ENCODE measurements at places on chromosomes 2 and 18. TPM values are rescaled to one million over a fixed set of nuclear protein-coding genes. Genes with fewer than 3 reads are reported as not detected.

CD207 gene
- total RNA-seq = not detected

- no peak for DNase-seq
Observed at GRCh38 chr18:11290786-11291185, 141.4 kb upstream of the PIEZO2 start.

DNA sequence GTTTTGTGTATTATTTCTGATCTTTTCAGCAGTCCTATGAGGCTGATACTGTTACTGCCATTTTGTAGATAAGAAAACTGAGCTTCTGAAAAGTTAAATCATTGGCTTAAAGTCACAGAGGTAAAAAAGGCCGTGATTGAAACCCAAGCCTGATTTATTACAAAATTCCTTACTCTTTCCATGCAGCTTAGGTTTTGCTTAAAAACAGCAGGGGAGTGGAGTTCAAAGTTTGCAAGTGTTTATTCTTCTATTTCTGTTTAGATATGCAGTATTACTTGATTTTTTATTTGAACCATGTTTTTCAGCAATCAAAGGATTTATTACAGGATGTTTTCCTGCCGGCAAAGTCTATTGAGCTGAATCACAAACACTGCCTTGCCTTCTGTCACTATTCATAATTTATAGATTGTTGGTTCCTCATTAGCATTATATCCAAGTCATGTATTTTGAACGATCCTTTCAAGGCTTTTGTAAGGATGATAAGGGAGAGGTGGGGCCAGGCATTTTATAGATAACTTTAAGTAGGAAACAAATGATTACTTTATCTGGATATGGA lies 31.9 kb upstream of the MSTN start:
- DNase-seq = no peak

DNA sequence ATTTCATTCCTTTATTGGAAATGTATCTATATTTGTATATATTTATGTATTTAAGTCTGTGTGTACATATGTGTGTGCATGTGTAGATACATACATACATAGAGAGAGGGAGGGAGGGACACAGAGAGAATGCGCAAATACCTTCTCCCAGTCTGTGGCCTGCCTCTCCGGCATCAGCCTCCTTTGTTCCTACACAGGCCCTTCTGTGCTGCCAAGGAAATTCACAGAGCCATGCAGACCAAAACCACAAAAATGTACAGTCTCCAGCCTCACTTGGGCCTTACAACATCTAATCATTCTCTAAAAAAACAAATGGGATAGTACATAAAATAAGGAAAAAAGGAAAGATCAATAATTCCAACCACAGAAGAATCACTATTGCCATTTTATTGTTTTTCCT lies 8.8 kb upstream of the CRACDL start:
- DNase-seq = no peak

DNA sequence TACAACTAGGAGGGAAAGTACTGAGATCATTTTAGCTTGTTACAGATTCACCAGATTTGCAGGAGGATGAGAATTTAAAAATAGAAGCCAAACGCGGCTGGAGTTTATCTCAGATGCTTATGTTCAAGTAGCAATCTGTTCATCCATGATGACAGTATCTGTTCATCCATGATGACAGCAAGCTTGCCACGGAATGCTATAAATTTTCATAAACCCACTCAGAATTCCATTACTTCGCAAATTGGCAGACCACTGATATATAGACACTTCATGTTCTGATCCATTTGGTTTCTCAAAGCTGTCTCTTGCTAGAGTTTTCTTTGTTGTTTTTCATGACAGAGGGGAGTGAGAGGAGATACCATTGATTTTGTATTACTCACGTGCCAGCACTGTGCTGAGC lies 84.2 kb downstream of the GAREM1 start:
- DNase-seq = no peak

DNA sequence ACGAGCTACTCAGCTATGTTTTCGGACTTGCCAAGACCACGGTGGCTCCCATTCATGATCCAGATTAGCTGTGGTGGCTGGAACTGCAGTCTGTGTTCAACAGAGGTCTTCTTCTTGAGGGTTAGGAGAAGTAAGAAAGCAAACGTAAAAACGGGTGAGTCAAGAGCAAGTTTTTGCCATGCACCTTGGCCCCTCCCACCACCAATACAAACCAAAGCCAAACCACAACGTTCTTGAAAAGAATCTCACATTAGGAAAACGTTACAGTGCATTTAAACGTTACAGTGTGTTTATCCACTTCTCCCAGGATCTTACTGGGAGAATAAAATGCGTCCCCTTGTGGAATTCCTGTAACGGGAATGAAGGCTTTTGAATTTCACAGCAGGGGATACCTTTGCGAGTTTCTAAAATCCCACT lies 725 bp downstream of the FBXO48 start:
- DNase-seq = peak; percentile 70

DNA sequence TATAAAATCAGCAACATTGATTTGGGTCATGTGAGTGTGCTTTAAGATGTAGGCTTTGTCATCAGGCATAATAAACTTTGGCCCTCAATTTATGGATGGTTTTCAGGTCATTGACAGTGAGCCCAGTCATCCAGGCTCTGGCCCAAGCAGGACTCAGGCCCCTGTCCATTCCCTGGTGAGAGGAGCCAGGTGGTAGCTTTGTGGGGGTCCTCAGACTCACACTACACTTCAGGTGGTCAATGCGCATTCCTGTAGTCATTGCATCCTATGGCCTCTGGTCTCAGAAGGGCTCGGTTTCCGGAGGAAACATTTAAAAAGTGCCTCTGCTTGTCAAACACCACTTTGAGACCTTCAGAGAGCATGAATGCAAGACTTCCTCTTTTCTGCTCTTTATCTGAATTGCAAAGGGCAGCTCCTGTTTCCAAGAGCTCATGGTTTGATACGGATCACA lies 20.2 kb downstream of the LGALSL start:
- peak; percentile 54 for DNase-seq

DNA sequence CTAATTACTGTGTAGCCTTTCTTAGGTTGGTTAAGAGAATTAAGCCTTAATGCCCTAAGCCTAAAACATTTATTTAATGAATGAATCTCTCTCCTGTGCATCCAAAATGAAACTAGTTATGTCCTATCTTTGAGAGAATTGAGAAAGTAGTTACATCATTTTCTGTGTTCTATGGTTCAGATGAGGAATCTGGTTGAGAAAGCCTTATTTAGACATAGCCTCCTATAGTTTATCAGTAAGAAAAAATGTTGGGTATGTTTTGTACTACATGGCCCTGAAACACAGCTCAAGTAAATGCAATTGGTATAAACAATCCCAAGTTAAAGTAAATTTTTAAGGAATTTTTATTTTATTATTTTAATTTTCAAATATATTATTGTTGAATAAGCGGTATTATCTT lies 25.9 kb upstream of the RAMP1 start:
- no peak for DNase-seq

DNA sequence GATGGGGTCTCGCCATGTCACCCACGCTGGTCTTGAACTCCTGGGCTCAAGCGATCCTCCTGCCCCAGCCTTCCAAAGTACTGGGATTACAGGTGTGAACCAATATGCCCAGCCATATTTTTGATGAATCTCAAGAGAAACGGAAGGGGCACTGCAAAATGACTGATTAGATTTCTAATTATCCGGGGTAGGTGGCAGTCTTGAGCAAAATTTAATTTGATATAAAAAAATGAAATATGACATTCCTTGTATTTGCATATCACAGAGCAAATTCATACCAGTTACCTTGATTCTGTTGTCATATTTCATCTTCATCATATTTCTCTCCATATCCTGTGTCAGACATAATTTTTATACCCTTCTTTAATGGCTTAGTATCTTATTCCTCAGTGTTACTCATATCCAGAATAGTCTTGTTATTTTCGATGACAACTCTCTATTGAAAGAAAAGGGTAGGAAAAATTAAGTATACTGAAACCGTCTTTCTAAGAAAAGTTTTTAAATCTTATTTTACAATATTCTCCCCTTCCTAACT lies 30.0 kb upstream of the RTN4 start:
- no peak for DNase-seq

- DNase-seq = no peak
Observed at GRCh38 chr2:208363485-208363884, 43.1 kb upstream of the PTH2R start.

- no peak for DNase-seq
Observed at GRCh38 chr2:15050483-15050882, 418.0 kb downstream of the LRATD1 start.

- DNase-seq = no peak
Observed at GRCh38 chr2:156803243-156803642, 367.1 kb downstream of the GPD2 start.

GRCh38 chr18:79679552-79680099 lies at the start of gene CTDP1:
Gene CTDP1, plus strand, starts transcription at chr18:79679803. Its CDS starts 145 bp downstream, at chr18:79679948.
- DNase-seq = peak; percentile 99

DNA sequence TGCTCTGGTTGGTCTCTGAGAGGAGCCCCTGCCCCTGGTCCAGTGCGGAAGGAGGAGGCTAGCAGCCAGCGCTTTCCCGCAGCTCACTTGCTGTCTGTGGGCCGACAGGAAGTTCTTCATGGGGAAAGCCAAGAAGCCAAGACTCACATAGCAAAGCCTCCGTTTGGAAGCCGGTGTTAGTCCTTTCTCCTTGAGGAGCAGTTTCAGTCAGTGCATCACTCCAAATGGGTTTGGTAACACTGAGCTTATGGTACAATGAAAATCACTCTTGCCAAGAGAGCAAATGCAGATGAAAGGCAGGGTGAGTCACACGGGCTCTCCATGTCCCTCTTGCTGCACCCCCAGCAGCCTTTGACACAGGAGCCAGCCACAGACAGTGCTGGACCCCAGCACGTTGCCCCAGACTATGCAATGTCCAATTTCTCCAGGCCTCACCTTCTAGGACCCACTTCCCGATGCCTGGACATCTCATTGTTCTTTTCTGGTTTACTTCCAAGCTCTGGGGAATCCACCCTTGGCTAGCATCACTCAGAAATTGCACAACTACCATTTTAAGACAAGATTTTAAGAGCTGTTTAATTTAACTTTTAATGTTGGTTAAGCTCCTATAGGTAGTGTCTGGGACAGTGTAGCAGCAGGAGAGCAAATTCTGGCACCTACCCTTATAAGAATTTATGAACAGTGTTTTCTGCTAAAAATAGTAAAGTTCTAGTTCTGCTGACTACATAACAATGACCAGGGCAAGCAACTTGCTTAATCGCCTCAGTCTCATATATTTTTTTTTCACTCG lies 174.9 kb downstream of the ASB1 start:
- DNase-seq = no peak

DNA sequence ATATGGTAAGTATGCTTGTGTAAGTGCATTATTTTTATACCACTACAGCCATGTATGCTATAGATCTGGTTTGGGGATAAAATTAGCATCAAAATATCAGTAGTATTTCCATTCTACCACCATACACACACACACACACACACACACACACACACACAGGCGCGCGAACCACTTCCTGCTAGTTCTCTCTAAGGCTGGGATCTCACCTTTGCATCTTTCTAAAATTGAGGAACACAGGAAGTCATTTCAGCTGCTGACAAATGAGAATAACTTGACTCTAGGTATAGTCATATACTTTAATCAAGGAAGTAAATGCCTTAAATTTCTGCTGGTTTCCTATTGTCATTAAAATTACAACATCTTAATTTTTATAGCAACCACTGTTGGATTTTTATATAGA lies 72.5 kb downstream of the RBM43 start:
- DNase-seq = no peak

DNA sequence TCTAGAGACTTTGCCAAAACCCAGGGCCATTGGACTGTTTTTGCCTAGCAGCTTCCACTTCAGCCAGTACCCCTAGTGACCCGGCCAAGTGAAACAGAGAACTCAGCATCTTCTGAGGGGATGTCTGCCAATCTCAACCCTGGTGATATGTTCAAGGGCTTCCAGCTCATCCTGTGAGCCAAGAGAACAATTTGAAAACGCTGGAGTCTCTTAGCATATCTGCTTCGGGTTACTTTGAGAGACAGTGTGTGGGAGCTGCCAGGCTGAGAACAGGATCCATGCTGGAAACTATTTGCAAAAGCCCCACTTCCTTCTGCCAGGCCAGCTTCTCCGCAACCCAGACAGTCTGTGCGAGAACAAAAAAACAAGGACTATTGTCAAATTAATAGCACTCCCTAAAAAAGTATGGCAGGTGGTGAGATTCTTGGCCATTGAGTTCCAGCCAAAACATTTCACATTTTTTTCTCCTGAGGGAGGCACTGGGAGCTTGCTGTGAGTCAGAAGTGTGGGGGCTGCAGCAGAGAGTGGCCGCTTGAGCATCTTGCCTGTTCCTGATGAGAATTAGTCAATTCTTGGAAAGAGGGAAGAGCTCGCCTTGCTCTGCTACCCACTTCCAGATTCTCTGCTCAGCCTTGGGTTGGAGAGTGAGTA lies 395.6 kb upstream of the TRIB2 start:
- no peak for DNase-seq

DNA sequence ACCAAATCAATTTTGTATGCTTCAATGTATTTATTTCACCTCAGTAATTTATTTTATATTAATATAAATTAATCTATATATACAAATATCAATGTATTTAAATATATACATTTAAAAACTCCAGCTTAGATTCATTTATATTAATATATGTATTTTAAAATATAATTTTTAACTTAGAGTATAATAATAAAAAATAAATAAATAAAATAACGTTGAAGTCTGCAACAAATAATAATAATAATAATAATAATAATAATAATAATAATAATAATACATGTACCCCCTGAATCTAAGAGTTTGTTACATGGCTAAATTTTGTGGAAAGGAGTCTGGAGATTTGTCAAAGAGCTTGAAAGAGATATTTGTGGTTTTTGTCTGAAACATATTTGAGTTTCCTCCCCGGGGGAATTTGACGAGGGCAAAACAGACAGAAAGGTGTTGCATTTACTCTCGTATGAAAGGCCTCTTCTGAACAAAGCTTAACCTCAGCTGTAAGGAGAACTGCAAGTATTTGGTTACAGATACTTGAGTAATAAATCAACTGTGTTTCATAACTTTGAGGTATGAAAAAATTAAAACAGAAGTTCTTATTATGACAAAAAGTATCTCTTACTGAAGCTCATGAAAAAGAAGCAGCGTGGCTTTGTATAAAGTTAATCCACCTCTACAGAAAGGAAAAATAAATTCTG lies 93.4 kb downstream of the CDH19 start:
- no peak for DNase-seq

DNA sequence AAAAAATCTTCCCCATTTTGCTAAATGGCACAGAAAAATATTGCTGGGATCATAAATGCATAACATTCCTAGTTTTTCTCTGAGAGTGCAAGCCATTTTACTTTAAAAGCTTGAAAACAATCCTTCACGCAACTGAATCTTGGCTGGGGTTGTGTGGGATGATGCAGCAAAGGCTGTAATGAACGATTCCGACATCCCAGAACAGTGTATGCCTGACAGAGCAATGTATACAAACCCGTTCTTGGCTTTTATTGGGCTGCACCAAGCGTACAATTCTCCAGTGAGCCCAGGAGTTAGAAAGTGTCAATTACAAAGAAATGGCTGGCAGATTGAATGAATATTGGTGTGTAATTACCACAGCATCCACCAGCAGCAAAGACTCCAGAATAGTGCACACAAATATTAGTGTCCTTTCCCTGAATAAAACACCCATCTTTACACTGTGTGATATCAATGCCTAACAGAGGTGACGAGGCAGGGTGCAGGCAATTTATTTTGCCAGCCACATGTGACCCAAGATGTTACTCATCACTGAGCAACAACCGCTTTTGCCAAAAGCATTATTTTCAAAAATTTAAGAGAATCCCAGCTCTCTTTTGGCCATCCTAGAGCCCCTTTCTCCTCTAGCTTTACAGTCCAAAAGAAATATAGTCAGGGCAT lies 578.6 kb upstream of the CHAC2 start:
- no peak for DNase-seq

- DNase-seq = peak; percentile 24
Observed at GRCh38 chr2:96602330-96602823, 35.7 kb downstream of the KANSL3 start.

Measured in B cell (primary cell).